ENCODE measurements at places on chromosomes 5 and 9.

DNA sequence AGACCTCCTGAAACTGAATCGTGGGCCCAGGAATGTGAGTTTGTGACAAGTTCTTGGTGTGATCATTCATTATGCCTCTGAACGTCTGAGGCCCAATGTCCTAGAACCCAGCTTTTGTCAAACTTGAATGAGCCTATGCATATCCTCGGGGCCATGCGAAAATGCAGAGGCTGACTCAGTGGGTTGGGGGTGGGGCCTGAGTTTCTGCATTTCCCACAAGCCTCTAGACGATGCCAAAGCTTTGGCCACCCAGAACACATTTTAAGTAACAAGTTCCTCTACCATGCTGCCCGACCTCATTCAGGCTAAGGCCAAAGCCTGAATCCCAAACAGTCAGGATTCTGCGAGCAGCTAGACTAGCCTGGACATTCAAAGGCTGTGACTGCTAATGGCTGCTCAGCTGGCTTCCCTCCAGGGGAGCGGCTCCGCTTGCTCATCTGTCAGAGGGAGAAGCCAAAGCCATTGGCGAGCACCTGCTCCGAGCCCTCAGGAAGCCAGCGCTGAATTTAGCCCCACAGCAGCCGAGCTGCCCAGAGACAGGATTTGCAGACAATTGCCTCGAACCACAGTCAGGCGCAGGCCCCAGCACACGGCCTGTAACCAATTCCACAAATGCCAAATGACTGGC, 177.5 kb downstream of the ZDHHC21 start:
- no peak for DNase-seq

DNA sequence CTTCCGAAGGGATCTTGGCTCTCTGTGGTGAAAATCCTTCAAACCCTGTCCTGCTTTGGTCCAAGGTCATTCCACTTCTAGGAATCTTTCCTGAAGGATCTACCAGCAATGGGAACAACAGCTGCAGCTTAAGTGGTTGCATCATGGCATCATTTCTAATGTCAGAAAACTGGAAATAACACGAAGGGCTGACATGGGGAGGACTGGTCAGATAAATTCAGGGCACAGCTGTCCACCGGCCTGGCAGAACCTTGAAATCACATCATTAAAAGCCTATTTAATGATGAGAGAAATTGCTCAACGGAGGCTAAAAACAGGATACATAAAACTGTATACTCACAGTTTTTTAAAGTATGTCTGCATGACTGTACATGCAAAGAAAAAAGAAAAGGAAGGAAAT, 28.3 kb downstream of the OLFML2A start:
- DNase-seq: no peak

- no peak for DNase-seq
Measured at GRCh38 chr9:127221695-127222094, 42.9 kb upstream of the GARNL3 start.

- no peak for DNase-seq
Measured at GRCh38 chr9:133003071-133003461, 24.6 kb downstream of the GFI1B start.

- DNase-seq: no peak
Measured at GRCh38 chr5:161064781-161065180, 212.8 kb upstream of the ATP10B start.

- DNase-seq: no peak
Measured at GRCh38 chr9:21395778-21396717, 10.8 kb upstream of the IFNA2 start.

- DNase-seq: no peak
Measured at GRCh38 chr5:179623906-179624741, 653 bp upstream of the HNRNPH1 start.

DNA sequence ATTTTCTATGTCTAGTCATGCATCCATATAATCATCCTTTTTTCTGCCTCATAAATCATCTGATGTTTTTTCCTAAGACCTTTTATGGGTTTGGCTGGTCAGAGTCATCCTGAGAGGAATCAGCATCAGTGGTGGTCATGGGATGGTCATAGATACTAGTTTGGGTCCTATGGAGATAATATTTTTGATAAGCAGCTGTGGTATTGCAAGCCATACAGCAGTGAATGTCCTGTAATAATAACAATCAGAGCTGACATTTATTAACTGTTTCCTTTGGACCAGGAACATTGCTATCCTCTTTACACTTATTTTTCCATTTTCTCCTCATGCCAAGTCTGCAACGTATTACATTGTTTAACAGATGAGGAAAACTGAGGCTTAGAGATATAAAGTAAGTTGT, 83.1 kb downstream of the TEX10 start:
- no peak for DNase-seq

DNA sequence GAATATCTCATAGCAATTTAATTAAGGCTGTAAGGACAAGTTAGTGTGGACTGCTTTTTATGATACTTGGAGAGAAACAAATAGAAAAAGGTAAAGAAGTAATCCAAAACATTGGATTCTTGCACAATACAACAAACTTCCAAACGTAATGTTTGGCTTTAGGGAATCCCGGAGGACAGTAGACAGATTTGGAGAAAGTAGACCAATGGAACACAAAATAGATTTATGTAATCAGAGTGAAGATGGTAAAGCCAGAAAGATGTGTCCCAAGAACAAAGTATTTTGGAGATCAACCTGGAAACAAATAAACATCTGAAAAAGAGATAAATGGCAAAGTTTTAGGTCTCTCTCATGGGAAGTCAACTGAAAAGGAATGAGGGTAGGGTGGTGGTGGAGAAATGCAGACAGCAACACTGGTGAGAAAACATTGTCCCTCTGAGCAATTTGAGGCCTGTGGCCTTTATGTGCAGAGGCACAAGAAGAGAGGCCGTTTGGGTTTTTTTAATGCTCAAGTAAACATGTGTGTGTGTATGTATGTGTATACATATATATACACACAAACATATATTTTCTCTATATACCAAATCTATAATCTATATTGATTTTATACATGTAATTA, 620.6 kb downstream of the PDE4D start:
- DNase-seq: no peak

- DNase-seq: no peak
Measured at GRCh38 chr9:129720181-129720864, 32.5 kb downstream of the PTGES start.

GRCh38 chr9:19116107-19116790, 11.0 kb downstream of the PLIN2 start:
- DNase-seq: no peak

- DNase-seq: no peak
Measured at GRCh38 chr9:7963026-7963425, 163.4 kb upstream of the DMAC1 start.
